ENCODE measurements at places on chromosomes 11 and 22. TPM values are rescaled to one million over a fixed set of nuclear protein-coding genes. Genes with fewer than 3 reads are reported as not detected.

The OR52A5 gene
- total RNA-seq, result not detected

The CSF2RB gene
- total RNA-seq, result not detected

The YPEL4 gene
- 0.13 TPM for total RNA-seq

The SCN4B gene
- total RNA-seq, result not detected

The ACR gene
- total RNA-seq, result not detected

The USP2 gene
- total RNA-seq, result 0.95 TPM

The CCDC188 gene
- total RNA-seq, result not detected

The TMEM191C gene
- 1.4 TPM for total RNA-seq

The SLC5A1 gene
- not detected for total RNA-seq

The SREBF2 gene
- 32.5 TPM for total RNA-seq

The CCDC87 gene
- total RNA-seq, result 0.61 TPM

The TRPC6 gene
- total RNA-seq, result 0.96 TPM

The ASCC2 gene
- 30.4 TPM for total RNA-seq

The IGLL1 gene
- not detected for total RNA-seq

The CATSPER1 gene
- 1.7 TPM for total RNA-seq

The FGF3 gene
- not detected for total RNA-seq

The MRGPRX3 gene
- total RNA-seq, result not detected

The PLEKHA7 gene
- total RNA-seq, result 49.4 TPM

The EPS8L2 gene
- 115 TPM for total RNA-seq

The OR52A1 gene
- not detected for total RNA-seq

The GLB1L2 gene
- total RNA-seq, result 2.2 TPM

The KCNJ11 gene
- 3.7 TPM for total RNA-seq

The PANX3 gene
- total RNA-seq, result not detected

The PNPLA5 gene
- not detected for total RNA-seq

The KCNJ1 gene
- total RNA-seq, result not detected

The ANKK1 gene
- total RNA-seq, result not detected

The VSIG10L2 gene
- total RNA-seq, result not detected

The CARD18 gene
- not detected for total RNA-seq

The MGAT3 gene
- 0.43 TPM for total RNA-seq

The TMPRSS5 gene
- 0.13 TPM for total RNA-seq

The DKK3 gene
- total RNA-seq, result 19.3 TPM

The OR52I1 gene
- total RNA-seq, result not detected

The HTR3A gene
- not detected for total RNA-seq

The APLP2 gene
- total RNA-seq, result 181 TPM

The LZTR1 gene
- 12.9 TPM for total RNA-seq

The CCND1 gene
- total RNA-seq, result 156 TPM

The OR52E8 gene
- not detected for total RNA-seq

The C22orf42 gene
- total RNA-seq, result not detected

The FBXO3 gene
- 28.1 TPM for total RNA-seq

All from A549 treated with Mapracorat at 1 μM for 4 hours (cell line).